Gastrocnemius medialis (tissue), 4 donors: ENCODE measurements at places on chromosomes 12 and 14. TPM values are rescaled to one million over a fixed set of nuclear protein-coding genes. Genes with fewer than 3 reads are reported as not detected.

GRCh38 chr12:24788886-24789285, 160.0 kb downstream of the BCAT1 start:
- H3K27ac ChIP-seq = no peak overlapping the region
- no peaks in the 10 kb centered on the region for H3K27me3 ChIP-seq
- no peak overlapping the region for H3K4me3 ChIP-seq
- no peaks in the 10 kb centered on the region for H3K36me3 ChIP-seq

AQP6 gene
- not detected for total RNA-seq

GRCh38 chr12:32983968-32984367, 87.4 kb upstream of the PKP2 start:
- H3K36me3 ChIP-seq = no peaks in the 10 kb centered on the region
- no peaks in the 10 kb centered on the region for H3K27me3 ChIP-seq
- H3K27ac ChIP-seq = no peak overlapping the region
- no peak overlapping the region for H3K4me3 ChIP-seq
- H3K4me1 ChIP-seq = no peaks in the 10 kb centered on the region

CPNE6 gene
- not detected for total RNA-seq

ZNF891 gene
- 1.5 TPM for total RNA-seq

NGB gene
- not detected for total RNA-seq
